ENCODE measurements at places on chromosomes 7 and 10.

DNA sequence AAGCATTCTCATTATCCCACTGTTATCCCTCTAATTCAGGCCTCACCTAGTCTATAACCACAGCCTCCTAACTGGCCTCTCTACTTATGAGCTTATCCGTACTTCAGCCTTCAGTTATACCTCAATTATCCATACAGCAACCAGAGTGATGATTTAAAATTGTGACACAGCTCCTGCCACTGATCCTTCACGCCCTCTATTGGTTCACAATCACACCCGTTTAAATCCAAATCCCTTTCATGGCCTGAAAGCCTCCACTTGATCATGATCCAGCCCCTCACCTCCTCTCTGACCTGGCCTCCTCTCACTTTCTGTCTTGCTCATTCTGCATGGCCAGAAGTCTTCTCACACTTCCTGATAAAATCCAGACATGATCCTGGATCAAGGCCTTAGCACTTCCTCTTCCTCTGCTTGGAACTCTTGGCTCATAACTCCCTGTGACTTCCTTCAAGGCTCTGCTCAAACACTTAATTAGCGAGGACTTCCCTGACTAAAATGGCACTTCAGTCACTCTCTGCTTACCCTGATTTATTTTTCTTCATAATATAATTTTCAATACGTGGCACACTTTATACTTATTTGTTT lies 19.0 kb upstream of the TMEM26 start:
- no peak for DNase-seq

DNA sequence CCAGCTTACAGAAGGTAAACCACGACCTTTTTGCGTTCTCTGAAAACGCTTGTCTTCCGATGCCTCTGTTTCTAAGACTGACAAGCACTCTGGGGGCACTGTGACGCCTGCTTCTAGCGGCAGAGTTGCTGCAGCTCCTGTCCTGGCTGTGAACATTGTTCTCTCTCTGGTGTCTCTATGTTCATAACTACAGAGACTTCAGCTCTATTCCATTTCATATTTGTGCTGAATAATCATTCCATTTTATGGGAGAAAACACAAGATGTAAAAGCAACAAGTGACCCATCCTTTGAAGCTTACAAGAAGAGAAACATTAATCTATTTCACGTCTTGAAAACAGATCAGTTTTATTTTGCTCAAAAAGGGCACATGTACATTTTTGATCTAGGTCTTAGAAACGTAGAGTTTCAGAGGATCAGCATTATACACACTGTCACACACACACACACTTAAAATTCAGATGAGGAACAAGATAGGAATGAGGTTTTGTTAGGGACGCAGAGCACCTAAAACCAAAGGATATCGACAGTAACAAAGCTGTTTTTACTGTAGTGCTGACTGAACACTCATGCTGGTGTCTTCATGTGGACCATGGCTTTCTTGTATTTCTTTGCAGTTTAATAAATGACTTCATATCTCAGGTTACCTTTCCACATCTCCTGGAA lies 3.0 kb downstream of the IKZF1 start:
- no peak for DNase-seq

- no peak for DNase-seq
These were observed 25.0 kb downstream of the C10orf105 start for GRCh38 chr10:71694567-71694968.

GRCh38 chr10:21700474-21700873 lies 166.4 kb downstream of the MLLT10 start:
- no peak for DNase-seq

- DNase-seq, result no peak
These were observed 199.6 kb upstream of the HDAC9 start for GRCh38 chr7:18295781-18296423.

DNA sequence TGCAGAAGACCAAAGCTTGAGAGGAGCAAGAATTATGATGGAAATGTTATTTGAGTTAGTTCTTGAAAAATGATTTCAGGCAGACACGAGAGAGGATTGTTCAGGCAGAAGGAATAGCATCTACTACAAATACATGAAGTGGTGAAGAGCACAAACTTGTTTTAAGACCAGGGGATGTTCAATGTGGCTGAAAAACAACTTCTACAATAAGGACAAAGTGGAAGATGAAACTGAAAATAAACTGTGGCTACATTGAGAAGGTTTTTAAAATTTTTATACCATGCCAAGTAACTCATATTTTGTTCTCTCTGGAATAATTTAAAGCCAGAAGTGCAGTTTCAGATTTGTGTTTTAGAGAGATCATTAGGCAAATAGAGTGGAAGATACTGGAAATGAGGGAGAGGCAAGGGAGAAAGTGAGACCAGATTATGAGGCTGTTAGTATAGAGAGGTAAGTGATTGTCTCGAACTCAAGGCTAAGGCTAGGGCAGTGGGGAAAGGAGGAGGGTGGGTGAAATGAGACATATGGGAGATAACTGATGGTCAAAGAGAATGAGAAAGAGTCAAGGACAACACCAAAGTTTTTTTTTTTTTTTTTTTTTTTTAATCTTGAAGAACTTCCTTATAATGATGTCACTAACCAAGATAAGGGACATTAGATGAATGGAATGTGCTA lies 115.4 kb downstream of the MDFIC start:
- DNase-seq, result no peak

DNA sequence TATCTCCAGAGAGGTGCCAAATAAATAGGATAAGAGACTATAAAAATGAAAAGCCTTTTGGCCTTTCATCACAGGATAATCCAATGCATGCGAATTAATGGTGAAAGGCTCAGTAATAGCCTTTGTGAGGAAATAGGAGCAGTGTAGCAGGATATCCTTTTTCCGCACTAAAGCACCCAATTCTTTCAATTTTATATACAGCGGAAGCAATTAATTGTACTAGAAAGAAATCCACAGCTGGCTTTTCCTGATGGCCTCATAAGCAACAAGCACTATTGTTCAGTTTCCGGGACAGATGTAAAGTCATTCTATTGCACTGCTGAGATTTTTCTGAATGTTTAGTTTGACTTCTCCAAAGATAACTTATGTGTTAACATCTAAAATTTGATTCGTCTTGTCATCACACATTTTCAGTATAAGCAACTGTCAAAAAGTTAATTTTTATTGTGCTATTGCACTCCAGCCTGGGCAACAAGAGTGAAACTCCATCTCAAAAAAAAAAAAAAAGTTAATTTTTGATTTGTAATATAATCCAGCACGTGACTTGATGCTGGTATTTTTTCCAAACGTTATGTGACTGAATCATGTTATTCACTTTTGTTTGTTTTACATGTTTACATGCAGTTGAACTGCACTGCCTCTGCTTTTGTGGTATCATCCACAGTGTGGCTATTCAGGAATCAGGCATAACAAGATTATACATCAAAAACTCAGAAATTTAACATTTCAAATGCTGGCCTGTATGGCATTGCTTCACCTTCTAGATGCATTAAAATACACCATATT lies 8.4 kb upstream of the BMPR1A start:
- DNase-seq, result no peak

DNA sequence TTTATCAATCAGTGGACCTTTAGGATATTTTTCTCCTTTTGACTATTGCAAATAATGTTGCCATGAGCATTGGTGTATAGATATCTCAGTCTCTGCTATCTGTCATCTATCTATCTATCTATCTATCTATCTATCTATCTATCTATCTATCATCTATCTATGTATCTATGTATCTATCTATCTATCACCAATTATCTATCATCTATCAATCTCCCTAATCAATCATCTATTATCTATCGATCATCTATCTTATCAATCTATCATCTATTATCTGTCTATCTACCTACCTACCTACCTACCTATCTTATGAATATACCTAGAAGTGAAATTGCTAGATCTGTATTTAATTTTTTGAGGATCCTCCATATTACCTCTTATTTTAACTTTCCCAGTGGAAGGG lies 69.6 kb downstream of the EMX2 start:
- DNase-seq, result no peak

DNA sequence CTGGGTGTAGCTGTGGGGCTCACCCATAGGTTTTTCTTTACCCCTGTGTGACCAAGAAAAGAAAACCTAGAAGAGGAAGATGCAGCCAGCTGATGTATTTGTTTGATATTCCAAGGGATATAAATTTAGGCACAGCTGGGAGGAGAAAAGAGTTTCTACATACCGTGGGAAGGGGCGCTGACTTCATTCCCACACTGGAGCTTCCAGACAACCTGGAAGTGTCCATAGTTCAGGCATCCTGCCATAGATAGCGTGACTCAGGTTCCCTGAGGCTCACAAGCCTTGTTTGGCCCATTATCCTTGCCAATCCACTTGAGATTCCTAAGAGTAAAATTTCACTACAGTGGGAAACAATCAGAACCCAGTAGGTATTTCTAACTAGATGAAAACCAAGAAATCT lies 371.7 kb upstream of the NRP1 start:
- DNase-seq, result peak; percentile 79

DNA sequence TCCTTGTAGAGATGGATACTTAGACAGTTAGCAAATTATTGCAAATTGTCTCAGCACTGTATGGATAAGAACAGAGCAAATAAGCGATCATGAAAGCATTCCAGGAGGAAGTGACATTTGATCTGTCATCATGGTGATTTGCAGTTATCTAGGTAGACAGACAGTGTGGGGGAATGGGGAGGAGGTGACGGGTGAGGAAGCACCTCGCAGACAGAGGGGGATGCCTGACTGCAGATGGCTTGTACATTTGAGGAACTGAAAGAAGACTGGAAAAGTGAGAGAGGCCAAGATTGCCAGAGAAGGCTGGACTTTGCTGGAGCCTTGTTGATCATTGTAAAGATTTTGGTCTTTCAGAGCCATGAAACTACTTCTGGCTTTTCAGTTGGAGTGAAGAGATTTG lies 318.2 kb upstream of the CELF2 start:
- DNase-seq, result no peak

- no peak for DNase-seq
These were observed 345.5 kb downstream of the FGFR2 start for GRCh38 chr10:121252756-121253155.

DNA sequence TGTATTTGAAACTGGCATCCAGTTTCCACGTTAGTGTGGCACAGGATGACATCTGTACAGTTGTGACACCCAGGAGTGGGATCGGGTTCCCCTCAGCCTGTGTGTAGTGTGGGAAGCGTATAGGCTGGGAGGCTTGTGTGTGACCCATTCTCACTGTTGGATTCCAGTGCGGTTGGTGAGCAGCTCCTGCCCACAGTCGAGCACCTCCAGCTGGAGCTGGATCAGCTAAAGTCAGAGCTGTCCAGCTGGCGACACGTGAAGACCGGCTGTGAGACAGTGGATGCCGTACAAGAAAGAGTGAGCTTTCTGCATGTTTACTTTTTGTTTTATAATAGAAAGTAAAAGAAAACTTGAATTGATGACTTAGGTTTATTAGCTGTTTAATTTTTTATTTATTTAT lies 18.7 kb upstream of the GET4 start:
- DNase-seq, result no peak

DNA sequence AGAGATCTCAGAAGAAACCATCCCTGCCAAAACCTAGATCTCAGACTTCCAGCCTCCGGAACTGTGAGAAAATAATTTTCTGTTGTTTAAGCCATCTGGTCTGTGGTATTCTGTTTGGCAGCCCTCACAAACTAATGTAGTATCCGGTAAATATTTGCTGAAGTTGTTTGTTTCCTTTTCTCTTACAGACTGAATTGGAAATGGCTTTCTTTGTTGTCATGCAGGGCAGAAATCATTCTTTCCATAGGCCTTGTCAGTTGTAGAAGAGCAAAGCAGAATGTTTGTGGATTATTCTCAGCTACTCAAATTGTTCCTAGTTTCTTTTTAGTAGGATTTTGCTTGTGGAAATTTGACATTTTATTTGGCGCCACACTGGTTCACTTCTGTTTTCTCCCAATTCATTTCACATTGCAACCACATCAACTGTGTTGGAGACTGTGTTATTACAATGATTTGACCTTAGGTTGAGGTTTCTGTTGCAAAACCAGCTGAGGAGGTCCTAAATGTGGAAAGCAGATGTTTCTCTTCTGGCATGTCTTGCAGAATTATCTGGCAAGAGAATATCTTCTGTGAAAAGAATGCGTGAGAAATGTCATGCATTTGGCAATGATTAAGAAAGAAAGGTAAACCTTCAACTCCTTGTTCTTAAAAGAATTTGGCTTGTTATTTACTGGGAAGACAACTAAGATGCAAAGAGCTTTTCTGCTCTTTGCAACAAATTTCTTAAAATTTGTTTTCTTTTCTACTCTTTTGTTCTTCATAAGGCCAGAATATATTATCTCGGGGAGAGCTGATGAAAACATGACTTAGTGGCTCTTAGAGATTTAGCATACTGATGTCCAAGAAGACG lies 25.8 kb downstream of the ACTA2 start:
- DNase-seq, result no peak

GRCh38 chr7:43697690-43698089 lies 31.6 kb downstream of the COA1 start:
- peak; percentile 52 for DNase-seq

GRCh38 chr7:88669913-88670312 lies 89.6 kb upstream of the ZNF804B start:
- DNase-seq, result no peak

- no peak for DNase-seq
These were observed 320.6 kb downstream of the GATA3 start for GRCh38 chr10:8375137-8375536.

GRCh38 chr10:89114846-89115625 lies 92.1 kb downstream of the CH25H start:
- no peak for DNase-seq

DNA sequence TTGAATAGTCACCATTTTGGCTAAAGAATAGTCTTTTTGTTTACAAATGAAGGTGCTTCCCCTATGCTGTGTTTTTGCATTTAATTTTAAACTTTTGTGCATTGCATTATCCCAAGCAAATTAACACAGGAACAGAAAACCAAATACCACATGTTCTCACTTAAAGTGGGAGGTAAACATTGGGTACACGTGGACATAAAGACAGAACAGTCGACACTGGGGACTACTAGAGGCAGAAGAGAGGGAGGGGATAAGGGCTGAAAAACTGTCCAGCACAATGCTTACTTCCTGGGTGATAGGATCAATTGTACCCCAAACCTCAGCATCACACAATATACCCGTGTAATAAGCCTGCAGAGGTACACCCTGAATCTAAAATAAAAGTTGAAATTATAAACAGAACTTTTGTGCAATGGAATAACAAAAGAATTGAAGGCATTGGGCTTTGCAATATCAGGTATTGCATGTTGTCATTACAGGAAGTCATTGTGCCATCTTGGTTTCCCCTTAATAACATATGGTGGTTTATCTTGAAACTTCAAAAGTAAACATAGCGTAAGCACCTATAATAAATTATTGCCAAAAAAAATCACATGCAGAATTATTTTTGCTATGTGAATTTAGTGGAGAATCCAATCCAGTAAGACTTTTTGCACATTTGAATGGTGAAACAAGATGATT lies 16.1 kb downstream of the ADD3 start:
- DNase-seq, result no peak

GRCh38 chr10:97981816-97982215 lies 48.6 kb downstream of the CRTAC1 start:
- DNase-seq, result no peak

GRCh38 chr10:86580521-86580891 lies 58.9 kb upstream of the WAPL start:
- no peak for DNase-seq

- no peak for DNase-seq
These were observed 392.5 kb downstream of the NRG3 start for GRCh38 chr10:82267465-82267864.

Measured in ELR (cell line).